Aorta (tissue), 5 donors: ENCODE measurements at places on chromosomes 1 and 21.

- DNase-seq: no peak
These were observed 113.1 kb upstream of the KRTAP19-8 start for GRCh38 chr21:31151156-31152045.

DNA sequence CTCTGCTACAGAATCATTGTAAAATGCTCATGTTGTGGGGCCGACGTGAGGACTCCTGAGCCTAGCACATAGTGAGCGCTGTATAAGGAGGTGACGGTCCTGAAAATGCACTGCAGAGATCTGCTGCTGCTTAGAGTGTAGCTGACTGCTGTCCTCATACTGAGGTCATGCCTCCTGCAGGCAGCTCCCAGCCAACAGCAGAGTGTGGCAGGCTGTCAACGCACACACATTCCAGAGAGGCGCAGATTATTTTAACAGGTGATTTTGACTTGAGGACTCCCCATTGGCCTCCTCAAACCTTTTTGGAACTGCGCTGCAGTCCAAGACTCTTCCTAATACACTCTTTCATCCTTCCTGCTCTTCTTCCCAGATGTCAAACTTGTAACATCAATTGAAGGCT, 119.8 kb upstream of the KCNJ6 start:
- no peak for DNase-seq

DNA sequence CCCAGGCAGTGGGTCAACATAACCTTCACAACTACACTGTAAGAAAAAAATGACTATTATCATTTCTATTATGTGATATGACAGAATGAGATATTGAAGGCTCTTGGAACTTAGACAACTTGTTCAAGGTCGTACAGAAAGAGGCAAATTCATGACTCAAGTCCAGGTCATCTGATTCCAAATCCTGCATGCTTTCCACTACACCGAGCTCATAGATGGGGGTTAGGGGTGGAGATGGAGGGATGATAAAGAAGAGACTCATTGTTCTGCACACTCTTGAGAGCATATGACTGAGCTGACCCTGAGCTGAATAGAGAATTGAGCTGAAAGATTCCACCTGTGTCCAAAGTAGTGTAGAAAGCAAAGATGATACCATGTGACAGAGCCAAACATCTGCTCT, 2.8 kb downstream of the FCRL6 start:
- DNase-seq: no peak

GRCh38 chr1:213443415-213443814, 392.4 kb downstream of the RPS6KC1 start:
- DNase-seq: no peak

DNA sequence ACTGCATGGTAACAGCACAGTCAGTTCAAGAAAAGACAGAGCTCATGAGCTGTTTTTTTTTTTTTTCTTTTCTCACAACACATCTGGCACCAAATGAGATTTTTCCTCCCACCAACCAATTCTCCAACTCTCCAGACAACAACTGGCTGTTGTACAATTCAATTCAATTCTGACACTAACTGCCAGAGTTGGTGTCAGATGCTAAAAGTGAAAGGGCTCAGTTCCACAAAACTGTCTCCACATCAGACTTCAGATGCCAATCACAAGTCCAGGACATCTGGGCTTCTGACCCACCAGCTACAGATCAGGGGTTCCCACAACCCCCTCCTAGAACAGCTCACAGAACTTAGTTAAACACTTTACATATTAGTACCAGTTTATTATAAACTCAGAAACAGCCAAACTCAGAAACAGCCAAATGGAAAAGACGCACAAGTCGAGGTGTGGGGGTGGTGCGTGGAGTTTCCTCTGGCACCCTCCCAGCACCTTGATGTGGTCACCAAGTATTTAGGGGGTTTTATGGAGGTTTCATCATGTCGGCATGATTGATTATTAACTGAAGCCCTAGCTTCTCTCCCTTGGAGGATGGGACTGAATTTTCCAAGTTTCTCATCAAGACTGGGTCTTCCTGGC, 39.2 kb upstream of the LRRC8D start:
- no peak for DNase-seq

DNA sequence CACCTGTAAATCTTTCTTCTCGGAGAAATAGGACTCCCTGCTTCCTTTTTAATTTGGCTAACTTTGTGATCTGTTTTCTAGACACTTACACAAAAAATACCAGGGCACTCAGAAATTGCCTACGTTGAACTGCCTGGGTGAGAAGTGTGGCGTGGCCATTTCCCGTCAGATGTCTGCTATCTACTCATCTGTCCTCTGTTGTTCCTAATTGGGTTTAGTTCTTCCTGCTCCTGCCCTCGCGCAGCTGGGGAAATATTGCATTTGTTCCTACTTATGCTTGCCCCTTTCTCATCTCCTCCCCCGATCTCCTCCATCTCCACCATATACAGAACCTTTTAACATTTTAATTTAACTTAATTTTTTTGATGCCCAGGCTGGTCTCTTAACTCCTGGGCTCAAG, 55.1 kb downstream of the CD58 start:
- DNase-seq: no peak

DNA sequence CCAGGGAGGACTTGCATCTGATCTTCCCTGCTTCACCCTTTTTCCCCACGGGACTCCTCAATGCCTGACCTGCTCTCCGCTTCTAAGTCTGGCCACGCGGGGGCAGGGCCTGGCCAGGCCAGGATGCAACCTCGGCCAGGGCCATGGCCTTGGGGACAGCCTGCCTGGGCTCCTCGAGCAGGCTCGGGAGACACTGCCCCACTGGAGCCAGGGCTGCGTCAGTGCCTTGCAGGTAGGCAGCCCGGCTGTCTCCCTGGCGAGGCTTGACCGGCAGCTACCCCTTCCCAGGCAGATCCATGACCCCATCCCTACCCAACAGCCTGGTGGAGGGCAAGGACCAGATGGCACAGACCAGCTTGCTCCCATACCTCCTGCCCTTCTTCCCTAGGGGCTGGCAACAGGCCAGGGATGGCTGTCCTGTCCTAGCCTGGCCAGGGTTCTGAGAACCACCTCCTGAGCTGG, 2.7 kb upstream of the PRDM16 start:
- peak; percentile 88 for DNase-seq

GRCh38 chr1:187877220-187877619, 1048.5 kb downstream of the PLA2G4A start:
- no peak for DNase-seq

DNA sequence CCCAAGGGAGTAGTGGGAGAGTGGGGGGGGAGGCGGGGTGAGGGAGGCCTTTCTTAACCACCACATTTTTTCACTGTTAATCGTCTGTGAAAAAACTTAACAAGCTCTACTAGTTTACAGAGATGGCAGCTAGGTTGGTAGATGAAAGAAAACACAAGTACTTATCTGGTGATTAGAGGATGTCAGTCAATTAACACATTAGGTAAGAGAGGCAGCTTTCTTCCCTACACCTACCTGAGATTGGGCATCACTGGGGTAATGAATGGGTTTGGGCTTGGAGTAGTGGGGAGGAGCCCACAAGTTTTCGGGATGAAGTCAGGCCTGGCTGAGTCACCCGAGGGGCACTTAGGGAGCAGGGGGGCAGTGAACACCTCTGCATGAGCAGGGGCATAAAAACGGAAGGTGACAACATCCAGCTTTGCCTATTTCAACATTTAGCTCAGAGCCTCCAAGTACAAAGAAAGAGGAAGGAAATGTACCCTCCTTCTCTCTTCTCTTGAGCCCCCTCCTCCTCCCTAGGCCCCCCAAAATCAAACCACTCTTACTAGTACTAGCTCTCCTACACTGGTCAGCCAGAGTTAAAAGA, 2.5 kb downstream of the LBR start:
- DNase-seq: no peak

DNA sequence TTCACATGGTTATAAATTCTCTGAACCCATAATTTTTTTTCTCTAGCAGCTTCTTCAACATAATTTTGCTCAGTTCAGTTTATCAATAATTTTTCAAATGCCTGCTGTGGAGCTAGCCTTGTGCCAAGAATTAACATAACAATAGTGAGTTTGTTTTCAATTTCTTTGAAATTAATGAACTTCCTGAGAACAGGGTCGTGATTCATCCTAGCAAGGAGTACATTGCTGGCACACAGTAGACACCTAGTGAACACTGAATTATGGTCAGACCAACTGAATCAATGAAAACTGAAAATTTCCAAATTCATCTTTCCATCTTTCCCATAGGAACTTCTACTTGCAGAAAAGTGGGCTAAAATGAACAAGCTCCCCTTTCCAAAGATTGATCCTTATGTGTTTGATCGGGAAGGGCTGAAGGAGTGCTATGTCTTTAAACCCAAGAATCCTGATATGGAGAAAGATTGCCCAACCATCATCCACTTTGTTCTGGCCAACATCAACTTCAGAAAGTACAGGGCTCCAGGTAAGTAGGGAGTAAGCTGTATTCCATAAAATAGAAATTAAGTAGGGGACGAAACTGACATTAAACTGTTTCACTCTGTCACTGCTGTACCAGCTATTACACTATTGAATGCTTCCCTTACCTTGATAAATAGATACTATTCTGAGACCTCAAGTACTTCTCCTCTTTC, 148.7 kb downstream of the PLA2G4A start:
- DNase-seq: no peak

DNA sequence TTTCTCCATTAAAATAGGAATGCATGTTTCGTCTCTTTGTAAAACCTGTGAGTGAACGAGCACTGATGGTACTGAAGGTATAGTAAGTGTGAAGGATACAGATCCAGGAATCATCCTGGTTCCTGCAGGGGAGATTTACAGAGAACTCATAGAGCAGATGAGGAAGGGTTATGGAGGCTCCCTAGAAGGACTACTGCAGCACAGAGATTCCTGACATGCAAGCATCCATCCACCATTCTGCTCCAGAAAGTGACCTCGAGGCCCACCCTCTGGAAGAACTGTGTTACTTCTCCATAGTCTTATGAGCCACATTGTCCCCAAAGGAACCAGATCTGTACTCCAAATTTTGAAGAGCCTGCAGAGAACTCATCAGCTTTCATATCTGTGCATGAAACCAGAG, 14.5 kb downstream of the MKNK1 start:
- DNase-seq: no peak

- DNase-seq: no peak
These were observed 56.2 kb upstream of the PRRC2C start for GRCh38 chr1:171429137-171429536.

DNA sequence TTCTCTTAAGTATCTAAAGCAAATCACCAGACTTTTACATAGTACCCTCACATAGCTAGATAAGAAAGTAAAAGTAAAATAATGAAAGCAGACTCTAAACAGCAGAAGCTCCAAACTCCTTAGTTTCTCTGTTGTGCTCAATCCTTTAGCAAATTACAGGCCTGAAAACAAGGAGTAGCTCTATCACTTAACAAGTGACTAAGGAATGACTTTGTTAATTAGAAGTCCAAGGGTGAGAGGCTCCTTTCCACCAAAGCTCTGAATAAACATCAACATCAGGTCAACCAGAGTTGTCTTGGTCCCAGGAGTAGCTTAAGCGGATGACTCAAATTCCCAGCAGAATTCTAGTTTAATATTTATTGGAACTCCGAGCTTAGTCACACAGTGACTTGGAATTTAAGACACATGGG, 5.9 kb downstream of the NRIP1 start:
- no peak for DNase-seq

DNA sequence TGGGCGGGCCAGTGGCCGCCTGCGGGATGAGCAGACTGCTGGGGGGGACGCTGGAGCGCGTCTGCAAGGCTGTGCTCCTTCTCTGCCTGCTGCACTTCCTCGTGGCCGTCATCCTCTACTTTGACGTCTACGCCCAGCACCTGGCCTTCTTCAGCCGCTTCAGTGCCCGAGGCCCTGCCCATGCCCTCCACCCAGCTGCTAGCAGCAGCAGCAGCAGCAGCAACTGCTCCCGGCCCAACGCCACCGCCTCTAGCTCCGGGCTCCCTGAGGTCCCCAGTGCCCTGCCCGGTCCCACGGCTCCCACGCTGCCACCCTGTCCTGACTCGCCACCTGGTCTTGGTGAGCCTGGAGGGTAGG, 2.1 kb downstream of the B4GALT2 start:
- peak; percentile 75 for DNase-seq

DNA sequence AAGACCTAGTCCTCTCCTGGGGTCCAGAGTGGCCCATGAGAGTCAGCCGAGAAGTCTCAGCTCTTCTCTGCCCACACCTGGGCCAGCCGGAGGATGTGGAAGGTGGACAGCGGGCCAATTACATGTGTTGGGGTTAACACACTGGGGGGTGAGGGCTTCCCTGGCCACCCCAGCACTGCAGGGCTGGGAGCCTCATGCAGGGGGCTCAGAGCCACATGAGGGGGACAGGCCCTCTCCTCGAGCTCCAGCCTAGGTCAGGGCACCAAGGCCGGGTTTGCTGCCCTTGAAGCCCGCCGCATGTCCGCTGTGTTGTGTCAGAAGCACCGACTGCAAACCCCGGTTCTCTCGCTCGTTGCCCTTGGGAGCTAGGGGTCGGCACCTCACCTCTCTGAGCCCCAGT, 30.5 kb downstream of the LHX4 start:
- DNase-seq: no peak

DNA sequence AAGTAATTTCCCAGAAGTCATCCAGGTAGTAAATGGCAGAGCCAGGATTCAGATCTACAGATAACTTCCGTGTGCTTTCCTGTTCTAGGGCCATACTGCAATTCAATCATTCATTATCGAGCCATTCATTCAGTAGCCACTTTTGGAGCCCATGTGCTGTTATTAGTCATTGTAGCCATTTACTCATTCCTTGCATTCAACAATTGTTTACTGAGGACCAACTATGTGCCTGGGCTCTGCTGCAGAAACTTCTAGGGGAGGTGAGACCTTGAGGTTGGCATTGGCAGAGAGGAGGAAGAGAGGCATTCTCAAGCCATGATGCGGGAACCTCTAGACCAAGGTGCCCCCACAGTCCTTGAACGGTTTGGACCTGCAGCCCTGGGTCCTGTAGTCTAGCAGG, 27.9 kb downstream of the EPHB2 start:
- no peak for DNase-seq

DNA sequence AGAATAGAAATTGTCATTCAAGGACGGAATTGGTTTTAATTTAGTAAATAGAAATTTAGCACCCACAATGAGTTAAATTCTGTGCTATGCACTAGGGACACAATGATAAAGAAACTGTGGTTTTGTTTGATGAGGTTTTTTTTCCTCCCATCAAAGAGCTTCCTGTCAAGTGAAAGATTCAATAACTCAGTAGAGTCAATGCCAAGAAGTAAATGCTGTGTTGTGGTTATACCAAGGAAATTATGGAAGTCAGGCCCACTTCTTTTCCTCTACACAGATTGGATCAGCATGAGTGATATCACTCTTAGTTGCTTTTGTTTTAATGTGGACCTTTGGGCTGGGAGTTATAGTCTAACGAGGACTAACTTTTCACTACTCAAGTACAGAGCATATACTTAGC, 1269.6 kb upstream of the ADGRL2 start:
- DNase-seq: no peak

- DNase-seq: no peak
These were observed 58.2 kb downstream of the FNBP1L start for GRCh38 chr1:93506126-93506525.

GRCh38 chr1:57024428-57024827, 58.6 kb upstream of the C8B start:
- no peak for DNase-seq

DNA sequence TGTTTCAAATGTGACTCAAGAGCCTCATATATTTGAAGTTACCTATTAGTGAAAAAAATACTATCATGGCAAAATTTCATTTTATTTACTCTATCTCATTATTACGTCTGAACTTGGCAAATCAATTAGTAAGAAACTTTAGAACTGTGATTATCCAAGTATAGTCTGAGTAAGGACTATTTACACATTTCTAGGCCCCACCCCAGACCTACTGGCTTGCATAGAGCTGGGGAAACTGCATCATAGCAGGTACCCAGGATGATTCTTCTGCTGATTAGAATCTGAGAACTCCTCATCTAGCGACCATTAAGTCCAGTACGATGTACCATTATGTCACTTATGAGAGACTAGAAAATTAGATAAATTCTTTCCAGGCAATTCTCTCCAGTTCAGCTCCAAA, 20.1 kb downstream of the MCOLN3 start:
- DNase-seq: no peak
